ENCODE measurements at places on chromosomes 2 and 18. TPM values are rescaled to one million over a fixed set of nuclear protein-coding genes. Genes with fewer than 3 reads are reported as not detected.

MAP2 gene
- total RNA-seq, result 22.7 TPM

RNF125 gene
- total RNA-seq, result 2.8 TPM

COLEC11 gene
- 1.1 TPM for total RNA-seq

ZBTB7C gene
- 0.09 TPM for total RNA-seq

PXDN gene
- total RNA-seq, result 28.9 TPM

CHRND gene
- 0.05 TPM for total RNA-seq

MCFD2 gene
- 126 TPM for total RNA-seq

NOP58 gene
- 145 TPM for total RNA-seq

AFF3 gene
- total RNA-seq, result 1.1 TPM

Measured in NCI-H460 (cell line).